NCI-H69 (cell line): ENCODE measurements at places on chromosomes 11 and 22.

GRCh38 chr11:121494355-121495099, 41.8 kb upstream of the SORL1-AS1 start:
- no peak for DNase-seq

- DNase-seq = peak; percentile 17
Measured at GRCh38 chr22:40534379-40535188, 101.9 kb downstream of the MRTFA start.

- DNase-seq = no peak
Measured at GRCh38 chr11:40241524-40242051, 1217.9 kb downstream of the LRRC4C start.

DNA sequence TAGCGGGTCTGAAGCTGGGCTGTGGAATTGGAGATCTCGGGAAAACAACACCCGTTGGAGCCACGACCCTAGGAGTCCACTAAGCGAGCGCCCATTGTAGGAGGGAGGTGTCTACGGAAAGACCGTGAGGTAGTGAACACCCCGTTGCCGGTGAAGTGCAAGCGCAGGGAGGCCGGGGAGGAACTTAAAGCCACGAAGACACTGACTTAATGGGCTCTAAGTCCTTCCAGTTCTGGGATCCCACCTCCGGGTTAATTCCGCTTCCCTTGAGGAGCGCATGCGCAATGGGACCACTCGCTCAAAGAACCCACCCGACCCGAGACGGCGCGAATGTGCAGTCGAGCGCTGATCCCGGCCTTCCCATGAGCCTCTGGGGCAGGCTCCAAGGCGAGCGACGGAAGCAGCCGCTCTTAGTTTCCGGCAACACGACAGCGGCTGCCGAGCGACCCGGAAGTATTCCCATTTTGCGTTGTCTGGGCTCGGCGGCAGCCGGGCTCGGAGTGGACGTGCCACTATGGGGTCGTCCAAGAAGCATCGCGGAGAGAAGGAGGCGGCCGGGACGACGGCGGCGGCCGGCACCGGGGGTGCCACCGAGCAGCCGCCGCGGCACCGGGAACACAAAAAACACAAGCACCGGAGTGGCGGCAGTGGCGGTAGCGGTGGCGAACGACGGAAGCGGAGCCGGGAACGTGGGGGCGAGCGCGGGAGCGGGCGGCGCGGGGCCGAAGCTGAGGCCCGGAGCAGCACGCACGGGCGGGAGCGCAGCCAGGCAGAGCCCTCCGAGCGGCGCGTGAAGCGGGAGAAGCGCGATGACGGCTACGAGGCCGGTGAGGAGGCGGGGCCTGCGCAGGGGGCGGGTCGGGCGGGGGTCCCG, at the start of gene SART1:
Gene SART1 (plus strand): TSS at position 468 of the 874 bp plus-strand sequence. CDS start 47 bp downstream, at position 515.
- peak; percentile 99 for DNase-seq
